ENCODE measurements at places on chromosomes 1 and 21.

GRCh38 chr21:35954066-35954465 is 106.3 kb downstream of the SETD4 start:
- DNase-seq, result no peak

GRCh38 chr21:41110664-41111063 is 57.3 kb upstream of the BACE2 start:
- DNase-seq, result no peak

GRCh38 chr1:209768354-209768774 is 12.5 kb downstream of the TRAF3IP3 start:
- no peak for DNase-seq

GRCh38 chr1:43358121-43358745 is 548 bp upstream of the CDC20 start:
- no peak for DNase-seq

GRCh38 chr1:245464290-245464689 is 309.5 kb downstream of the KIF26B start:
- DNase-seq, result no peak

- no peak for DNase-seq
Measured at GRCh38 chr1:164137273-164137925, 421.6 kb upstream of the PBX1 start.

- peak; percentile 19 for DNase-seq
Measured at GRCh38 chr1:167717351-167717750, 4.4 kb upstream of the MPZL1 start.

- no peak for DNase-seq
Measured at GRCh38 chr1:27605300-27605766, 1.4 kb upstream of the AHDC1 start.

DNA sequence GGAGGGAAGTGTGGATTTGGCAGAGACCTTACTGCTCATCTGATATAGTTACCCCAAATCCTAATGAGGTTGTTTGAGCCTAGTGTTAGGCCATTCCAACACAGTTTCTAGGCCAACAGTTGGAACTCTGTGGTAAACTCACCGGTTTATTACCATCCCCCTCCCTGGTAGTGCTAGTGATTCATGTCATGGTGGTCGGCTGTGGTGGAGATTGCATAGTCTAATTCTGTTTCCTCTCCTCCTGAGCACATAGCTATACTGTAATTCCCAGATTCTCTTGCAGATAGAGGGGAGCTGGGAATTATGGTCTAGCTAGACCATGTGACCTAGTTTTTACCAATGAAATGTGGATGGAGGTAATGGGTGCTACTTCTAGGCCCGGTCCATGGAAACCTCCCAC is 123.7 kb upstream of the KIF26B start:
- no peak for DNase-seq

- peak; percentile 86 for DNase-seq
Measured at GRCh38 chr1:204072931-204073836, at the start of gene SOX13. TSS of gene SOX13 (plus strand) at chr1:204073115. CDS start at chr1:204112916, 39,801 bp downstream.

DNA sequence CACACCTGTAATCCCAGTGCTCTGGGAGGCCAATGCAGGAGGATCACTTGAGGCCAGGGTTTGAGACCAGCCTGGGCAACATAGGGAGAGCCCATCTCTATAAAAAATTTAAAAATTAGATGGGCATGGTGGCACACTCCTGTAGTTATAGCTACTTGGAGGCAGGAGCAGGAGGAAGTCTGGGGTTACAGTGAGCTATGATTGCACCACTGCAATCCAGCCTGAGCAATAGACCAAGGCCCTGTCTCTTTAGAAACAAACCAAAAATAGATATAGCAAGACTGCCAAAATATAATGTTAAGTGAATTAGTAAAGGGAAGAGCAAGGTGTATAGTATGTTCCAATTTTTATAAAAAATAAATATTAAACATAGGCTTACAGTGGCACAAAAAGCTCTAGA is 28.8 kb downstream of the PLEKHO1 start:
- no peak for DNase-seq

DNA sequence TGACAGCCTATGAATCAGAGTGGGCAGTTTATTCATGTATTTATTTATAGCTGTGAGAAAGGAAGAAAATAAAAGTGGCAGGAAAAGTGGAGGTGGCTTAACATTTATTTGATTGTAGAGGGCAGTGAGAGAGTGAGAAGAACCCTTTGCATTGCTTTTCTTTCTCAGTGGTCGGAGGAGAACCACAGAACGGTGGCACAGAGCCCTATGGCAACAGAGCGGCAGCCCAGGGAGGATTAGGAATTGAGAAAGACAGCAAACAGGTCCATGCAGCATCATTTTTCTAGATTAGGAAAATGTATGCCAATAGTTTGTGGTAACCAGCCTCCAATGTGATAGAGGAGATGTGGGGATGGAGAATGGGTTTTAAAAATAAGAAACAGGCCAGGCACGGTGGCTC is 53.1 kb downstream of the NMNAT2 start:
- DNase-seq, result no peak

DNA sequence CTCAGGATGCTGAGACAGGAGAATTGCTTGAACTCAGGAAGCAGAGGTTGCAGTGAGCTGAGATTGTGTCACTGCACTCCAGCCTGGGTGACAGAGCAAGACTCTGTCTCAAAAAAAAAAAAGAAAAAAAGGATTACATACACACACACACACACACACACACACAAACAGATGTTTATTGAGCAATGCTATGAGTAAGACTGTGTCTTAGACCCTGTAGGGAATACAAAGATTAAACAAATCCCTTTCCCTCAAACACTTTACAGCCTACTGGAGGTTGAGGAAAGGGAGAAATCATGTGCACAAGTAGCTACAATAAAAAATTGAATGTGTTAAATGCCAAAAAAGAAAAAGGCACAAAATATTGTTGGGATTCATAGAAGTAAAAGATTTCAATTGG is 58.1 kb downstream of the RPAP2 start:
- no peak for DNase-seq

- no peak for DNase-seq
Measured at GRCh38 chr1:31318146-31318545, 21.3 kb downstream of the ZCCHC17 start.

- DNase-seq, result no peak
Measured at GRCh38 chr21:42432695-42433094, 29.0 kb downstream of the UBASH3A start.

DNA sequence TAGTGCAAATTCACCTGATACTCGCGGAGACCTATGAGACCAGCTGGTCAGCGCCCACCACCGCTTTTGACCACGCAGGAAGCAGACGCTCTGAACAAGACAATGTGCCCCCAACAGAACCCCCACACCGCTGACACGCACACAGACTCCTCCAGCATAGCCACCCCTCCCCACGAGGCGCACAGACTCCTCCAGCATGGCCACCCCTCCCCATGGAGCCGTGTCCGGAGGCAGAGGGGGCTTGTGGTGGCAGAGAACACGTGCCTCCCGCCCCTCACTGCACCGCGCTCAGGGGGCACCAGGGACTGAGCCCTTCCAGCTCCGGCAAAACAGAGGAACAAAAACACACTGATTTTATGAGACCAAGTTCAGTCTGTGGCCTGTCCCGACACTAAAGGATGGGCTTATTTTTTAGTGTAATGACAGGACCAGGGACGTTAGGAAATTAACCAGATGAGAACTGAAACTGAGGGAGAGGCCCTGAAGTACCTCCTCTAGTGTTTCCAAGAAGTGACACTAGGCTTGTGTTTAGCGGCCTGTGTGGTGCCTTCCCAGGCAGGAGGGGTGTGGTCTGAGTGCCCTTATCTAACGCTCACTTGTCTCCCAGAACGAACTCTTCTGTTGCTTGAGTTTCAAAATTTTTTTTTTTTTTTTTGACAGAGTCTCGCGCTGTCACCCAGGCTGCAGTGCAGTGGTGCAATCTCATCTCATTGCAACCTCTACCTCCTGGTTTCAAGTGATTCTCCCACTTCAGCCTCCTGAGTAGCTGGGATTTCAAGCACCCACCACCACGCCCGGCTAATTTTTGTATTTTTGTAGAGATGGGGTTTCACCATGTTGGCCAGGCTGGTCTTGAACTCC is 10.0 kb upstream of the AGPAT3 start:
- peak; percentile 28 for DNase-seq

GRCh38 chr1:12051361-12051760 is 11.7 kb upstream of the TNFRSF8 start:
- DNase-seq, result no peak

- no peak for DNase-seq
Measured at GRCh38 chr1:234893725-234894630, 234.7 kb downstream of the TOMM20 start.

- no peak for DNase-seq
Measured at GRCh38 chr1:174689524-174689923, 241.8 kb downstream of the GPR52 start.

DNA sequence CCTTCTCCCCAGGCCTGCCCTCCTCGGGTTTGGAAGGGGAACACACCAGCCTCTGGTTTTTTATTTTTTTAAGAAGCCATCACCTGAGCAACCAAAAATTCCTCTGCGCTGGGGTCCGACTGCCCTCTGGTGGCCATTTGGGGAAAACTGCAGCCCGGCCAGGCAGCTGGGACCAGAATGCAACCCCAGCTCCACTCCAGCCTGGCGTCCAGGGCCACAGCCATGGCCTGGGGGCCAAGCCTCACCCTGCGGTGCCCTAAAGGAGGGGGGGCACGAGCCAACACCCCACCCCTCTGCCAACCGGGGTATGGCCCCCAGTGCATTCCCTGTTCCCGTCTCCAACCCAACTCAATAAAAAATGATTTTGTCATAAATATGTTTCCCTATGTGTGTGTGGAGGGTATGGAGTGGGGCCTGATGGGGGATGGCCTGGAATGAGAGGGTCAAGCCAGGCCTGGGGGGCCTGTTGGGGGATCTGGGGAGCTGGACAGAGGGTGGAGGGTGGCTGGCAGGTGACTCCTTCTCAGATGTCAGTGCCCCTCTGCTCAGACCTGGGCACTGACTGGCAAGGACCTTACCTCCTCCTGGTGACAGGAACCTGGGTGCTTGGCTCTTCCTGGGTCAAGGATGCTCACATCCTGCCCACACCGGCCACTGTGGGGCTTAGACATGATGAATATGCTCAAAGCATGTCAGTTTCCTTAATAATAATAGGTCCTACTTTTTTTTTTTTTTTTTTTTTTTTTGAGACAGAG is 3.2 kb downstream of the GPR3 start:
- DNase-seq, result peak; percentile 80

DNA sequence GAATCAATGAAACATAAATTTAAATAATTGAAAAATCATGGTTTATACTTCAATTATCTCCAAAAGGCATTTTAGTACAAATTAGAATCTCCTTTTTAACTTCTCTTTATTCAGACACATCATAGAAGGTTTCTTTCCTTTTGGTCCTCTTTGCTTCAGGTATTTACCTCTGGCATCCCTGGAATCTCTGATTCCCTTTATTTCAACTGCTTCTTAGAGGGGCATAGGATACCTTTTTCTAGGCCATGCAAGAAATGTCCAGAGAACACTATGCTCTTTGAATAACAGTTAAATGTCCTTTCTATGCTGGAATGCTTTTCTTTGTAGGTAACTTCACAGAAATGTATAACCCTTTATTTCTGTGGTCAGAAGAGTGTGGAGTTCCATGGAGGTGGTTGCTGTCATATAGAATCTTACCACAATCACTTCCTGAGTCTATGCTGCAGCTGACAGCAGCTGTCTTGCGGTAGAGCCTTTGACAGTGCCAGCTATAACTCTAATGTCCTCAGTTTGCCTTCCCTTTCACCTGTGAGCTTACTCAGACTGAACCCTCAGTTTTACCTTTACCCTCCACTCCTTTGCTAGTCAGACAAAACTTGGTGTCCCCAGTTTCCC is 8.6 kb downstream of the LAMC2 start:
- DNase-seq, result no peak

DNA sequence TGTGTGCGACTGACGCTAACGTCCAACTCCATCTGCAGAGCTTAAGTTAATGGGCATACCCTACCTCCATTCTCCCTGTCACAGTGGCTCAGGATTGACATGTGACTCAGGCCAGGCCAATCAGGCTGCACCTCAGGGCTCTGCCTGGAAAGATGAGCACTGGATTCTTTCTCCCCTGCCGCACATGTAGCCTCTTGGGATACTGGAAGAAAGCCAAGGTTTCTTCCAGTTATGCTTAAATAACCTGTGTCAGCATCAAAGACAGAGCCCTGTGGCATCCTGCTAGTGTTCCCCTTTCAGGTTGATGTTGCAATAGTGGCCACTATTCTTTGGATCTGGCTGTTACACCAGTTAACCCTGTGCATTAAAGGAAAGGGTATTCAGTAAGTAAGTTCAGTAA is 55.0 kb upstream of the SYT6 start:
- no peak for DNase-seq

GRCh38 chr1:236287757-236288619 is 6.2 kb upstream of the ERO1B start:
- DNase-seq, result peak; percentile 18

GRCh38 chr1:22878626-22879025 is 94.0 kb downstream of the LACTBL1 start:
- no peak for DNase-seq

DNA sequence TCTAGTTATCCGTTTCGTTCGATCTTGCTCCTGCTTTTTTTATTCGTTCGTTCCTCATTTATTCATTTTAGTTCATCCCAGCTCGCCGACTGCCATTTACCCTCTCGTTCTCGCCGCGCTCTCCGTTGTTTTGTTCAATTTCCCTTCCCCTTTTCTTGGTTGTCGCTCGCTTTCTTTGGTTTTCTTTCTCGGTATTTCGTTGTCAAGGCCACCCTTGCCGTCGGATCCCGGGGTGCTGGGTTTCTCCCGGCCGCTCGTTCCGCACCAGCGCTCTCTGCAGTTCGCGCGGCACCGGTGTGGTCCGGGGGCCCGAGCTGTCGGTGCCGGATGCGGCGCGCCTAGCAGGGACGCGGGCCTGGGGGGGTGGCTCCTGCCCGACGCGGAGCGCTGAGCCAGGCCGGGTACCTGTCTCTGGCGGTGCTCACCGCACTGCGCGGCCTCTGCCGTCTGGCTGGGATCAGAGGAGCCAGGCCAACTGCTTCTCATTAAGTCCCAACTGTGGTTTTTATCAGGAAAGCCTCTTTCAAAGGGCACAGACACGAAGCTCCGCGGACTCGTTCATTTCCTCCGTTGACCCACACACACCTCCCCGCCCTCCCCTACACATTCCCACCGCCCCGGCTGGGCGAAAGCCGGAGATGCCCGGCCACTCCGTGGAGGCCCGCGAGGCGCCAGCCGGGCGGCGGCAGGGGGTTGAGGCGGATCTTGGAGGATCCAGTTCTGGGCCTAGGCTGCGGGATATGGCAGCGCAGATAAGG is 1.6 kb downstream of the ALX3 start:
- peak; percentile 32 for DNase-seq

DNA sequence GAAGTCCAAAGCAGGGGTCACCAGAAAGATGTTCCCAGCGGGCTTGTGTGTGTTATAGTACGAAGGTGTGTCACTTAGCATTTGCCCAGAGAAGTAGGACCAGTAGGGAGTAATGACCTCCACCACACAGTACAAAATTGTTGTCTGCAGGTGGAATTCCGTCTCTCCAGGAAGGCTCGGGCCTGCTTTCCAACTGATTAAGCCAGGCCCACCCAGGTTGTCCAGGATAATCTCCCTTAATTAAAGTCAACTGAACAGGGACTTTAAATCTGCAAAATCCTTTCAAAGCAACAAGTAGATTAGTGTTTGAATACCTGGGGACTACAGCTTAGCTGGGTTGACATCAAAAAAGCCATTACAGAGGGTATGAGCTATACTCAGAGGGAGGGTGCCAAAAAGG is 131.3 kb downstream of the BACH1 start:
- DNase-seq, result no peak
